Activated T-cell treated with anti-CD3 and anti-CD28 coated beads, Interleukin-2, amount 50 U/mL, for 48 hours (primary cell): ENCODE measurements at places on chromosomes 4 and X.

DNA sequence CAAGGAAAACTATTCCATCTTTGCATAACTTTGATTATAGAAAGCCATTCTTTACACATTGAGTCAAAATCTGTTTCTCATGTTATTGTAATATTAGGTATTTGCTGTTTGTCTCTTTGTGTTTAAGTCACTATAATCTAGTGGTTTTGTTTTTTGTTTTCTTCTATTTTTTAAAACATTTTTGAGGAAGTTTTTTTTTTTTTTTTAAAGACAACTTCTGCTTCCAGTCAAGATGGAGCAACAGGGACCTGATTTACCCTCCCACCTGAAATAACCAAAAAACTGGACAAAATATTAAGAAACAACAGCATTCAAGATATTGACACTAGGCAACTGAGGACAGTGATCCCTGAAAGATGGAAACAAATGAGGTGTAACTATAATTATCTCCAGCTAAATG, 18.4 kb upstream of the NSUN7 start:
- DNase-seq = no peak

GRCh38 chr4:180153587-180153986, 2089.6 kb upstream of the TENM3 start:
- DNase-seq = no peak

DNA sequence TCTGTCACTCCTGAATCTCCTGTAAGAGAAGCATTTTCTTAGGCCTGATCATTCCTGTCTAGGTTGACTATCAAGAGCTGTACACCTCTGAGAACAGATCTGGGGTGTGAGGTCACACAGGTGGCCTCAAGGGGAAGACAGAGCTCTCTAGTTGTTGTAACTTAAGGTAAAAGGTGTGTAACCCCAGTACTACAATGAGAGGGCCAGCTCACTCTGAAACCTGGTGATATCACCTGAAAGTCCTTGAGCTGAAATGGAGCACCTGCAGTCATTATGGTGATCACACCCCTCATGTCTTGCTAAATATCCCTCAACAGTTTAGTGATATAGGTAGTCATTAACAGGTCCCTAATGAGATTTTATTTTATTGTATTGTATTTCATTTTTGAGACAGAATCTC, 8.8 kb upstream of the FAM9C start:
- no peak for DNase-seq

DNA sequence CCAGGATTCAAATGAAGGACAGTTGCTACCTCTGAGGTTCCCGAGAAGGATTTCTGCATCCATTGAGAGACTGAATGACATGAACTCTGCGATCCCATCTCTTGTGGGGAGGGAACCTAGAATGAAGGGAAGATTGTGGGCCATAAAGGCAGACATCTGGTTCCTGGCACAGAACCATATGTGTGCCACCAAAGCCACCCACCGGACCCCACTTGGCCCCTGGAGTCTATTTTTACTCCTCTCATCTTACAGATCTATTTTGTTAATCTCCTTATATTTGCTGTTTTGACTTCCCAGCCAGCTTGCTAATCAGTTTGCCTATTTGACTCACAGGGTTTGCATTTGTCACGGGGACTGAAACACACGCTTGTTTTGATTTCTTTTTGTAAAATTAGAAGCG, 7.3 kb downstream of the SOD3 start:
- no peak for DNase-seq

GRCh38 chr4:121633653-121634052, 63.1 kb downstream of the ANXA5 start:
- DNase-seq = no peak

GRCh38 chrX:16882702-16883486, 12.7 kb upstream of the RBBP7 start:
- peak; percentile 84 for DNase-seq

GRCh38 chrX:64204701-64205440, 637 bp downstream of the AMER1 start:
- DNase-seq = peak; percentile 48

GRCh38 chr4:1985780-1986577, 22.8 kb downstream of the NELFA start:
- no peak for DNase-seq

DNA sequence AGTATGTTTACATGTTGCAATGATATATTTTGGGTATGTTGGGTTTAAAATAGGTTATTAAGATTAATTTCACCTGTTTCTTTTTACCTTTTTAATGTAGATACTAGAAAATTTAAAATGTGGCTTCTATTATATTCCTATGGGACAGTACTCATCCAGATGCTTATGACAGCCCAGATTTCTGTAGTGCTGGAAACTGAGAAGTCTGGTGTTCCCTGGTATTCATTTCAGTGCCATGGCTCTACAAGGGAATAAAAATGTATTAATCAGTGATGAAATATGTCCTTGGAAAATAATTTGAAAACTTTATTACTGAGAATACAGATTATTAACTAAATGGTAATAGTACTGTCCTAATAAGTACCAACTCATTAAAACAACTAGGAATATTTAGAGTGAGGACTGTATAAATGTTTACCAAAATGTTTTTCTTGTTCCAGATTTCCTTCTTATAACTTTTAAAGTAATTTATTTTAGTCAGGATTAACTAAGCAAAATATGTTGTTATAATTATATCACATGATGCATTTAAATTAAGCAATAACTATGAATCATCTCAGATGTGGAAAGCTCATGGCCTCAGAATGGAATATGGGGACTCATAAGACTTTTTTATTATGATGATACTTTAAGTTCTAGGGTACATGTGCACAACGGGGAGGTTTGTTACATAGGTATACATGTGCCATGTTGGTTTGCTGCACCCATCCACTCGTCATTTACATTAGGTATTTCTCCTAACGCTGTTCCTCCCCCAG, 25.3 kb downstream of the ARHGAP24 start:
- no peak for DNase-seq
